ENCODE measurements at places on chromosomes 4 and X.

- DNase-seq, result peak; percentile 73
These were observed 1.4 kb downstream of the HAND2 start for GRCh38 chr4:173528378-173529321.

DNA sequence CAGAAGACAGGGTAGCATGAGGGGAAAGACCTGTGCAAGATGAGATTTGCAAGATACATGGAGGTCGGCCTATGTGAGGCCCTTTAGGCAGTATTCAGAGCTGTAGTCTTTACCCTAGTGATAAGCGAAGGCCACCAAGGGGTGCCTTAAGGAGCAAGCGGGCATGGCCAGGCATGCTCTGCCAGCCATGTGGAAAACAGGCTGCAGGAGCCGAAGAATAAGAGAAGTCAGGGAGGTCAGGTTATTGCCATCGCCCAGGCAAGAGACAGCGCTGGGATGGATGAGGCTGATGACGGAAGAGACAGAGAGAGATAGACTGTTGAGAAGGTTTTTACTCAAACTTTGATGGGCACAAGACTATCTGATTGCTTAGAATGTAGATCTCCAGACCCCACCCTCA is 7.0 kb upstream of the FATE1 start:
- DNase-seq, result no peak

DNA sequence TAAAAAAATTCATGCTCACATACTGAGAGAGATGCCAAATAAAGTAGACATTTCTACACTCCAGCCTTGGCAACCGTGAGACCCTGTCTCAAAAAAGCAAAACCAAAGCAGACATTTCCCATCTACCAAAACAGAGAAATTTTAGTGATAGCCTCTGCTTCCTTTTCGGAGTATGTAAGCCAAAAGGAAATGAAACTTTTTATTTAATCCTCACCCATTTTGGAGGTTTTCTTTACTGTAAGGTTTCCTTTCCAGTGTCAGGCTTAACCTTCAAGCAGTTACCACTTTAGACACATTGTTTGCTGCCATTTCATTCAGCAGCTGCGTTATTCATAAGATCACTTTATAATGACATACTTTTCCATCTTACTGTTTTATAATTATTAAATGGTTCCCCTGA is 15.9 kb downstream of the ADD1 start:
- no peak for DNase-seq

- no peak for DNase-seq
These were observed 454.2 kb downstream of the NLGN4X start for GRCh38 chrX:5774446-5774845.

DNA sequence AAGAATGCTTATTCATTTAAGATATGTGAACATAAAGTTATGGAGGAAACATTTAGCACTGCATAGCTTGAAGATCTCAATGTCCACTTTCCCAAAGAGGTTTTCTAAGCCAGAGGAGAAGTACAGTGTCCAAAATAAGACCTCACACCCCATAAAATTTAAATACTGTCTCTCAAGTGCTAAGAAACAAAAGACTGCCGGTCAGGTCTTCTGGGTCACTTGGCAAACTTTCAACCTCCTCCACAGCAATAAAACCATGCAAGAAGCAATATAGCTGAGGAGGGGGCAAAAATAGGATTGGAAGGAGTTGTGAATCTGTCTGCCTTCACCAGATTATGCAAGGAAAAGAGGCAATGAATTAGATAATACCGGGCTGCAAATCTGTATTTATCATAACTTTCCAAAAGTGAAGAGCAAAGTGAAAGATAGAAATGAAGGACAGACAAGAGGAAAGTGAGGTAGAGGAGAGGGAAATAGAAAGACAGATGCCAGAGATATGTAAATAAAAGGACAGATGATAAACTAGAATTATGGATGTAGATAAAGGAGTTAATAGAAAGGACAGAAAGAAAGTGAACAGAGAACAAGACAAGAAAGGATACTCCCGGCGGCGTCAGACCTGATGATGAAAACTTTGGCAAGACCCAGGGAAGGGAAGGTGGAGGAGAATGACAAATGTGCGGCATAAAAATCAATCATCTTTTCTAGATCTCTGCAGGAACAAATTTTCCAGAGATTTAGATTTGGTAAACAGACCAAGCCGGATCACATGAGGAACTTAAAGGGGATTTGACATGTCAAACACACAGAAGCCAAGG is 152.7 kb upstream of the FAM241A start:
- DNase-seq, result peak; percentile 21

DNA sequence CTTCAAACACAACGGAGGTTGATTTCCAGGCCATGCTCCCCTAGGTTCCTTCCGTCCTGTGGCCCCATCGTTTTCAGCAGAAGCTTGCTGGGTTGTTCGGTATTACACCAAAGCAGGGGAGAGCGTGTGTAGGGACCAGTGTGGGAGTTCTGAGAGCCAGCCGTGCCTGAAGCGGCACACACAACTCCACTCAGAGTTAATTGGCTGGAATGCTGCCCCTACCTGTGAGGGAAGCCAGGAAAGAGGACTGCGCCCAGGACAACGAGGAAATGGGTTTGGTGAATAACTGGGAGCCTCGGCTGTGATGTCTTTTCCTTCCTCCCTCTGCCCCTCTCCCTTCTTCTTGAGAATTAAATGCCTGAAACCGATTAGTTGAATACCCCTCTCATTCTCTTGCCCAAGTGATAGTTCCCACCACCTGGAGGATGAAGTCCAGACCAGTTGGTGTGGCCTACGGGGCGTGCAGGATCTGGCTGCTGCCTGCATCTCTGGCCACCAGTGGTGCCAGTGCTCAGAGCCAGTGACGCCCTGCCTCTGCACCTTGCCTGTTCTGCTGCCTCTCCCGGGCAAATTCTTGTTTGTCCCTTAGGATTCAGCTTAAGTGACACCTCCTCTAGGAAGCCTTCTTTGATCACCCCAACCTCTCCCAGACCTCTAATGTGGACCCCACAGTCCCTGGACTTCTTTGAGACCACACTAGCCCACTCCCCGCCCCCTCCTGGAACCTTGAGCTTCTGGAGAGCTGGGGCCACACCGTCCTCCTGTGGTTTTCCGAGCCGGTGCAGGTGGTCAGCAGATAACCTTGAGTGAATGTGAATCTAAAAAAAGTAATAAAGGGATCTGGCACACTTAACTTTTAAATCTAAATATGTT is 33.6 kb downstream of the TBC1D14 start:
- DNase-seq, result no peak

GRCh38 chrX:112678831-112679230 is 907 bp downstream of the LHFPL1 start:
- DNase-seq, result no peak

DNA sequence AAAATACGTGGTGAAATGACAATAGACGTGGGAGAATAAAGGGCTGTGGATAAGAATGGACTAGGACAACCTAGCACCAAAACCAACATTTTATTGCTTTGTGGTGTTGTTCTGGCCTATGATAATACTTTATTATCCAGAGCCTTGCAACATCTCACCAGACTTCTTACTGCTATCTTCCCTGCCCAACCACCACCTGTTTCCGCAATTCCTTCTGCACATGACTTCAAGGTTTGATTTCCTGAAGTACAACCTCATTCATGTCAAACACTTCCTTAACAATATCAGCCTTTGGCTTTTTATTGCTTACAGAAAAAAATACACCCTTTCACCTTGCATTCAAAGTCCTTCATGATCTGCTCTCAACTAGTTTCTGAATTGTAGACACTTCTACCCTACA is 84.8 kb downstream of the RTL3 start:
- no peak for DNase-seq

- DNase-seq, result no peak
These were observed 180.7 kb upstream of the ZFP42 start for GRCh38 chr4:187814737-187815465.

DNA sequence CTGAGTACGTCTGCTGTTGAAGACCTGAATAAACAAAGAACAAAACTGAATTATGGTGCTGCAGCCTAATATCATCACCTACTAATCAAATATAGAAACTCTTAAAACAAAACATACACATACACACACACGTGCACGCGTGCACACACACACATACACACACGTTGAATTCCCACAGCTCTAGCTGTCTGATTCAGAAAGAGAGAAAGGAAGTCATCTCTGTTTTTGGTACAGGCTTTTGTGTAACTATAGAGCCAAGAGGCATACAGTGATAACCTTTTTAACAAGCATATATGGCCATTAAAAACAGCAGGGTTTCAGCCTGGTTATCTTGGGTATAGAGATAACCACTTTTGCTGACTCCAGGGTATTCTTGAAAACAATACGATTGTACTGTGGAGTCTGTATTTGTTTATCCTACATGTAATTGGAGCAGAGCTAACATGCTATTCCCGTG is 823.2 kb downstream of the CCSER1 start:
- peak; percentile 33 for DNase-seq

GRCh38 chrX:13014111-13015096 is 30.0 kb downstream of the FAM9C start:
- DNase-seq, result peak; percentile 78

DNA sequence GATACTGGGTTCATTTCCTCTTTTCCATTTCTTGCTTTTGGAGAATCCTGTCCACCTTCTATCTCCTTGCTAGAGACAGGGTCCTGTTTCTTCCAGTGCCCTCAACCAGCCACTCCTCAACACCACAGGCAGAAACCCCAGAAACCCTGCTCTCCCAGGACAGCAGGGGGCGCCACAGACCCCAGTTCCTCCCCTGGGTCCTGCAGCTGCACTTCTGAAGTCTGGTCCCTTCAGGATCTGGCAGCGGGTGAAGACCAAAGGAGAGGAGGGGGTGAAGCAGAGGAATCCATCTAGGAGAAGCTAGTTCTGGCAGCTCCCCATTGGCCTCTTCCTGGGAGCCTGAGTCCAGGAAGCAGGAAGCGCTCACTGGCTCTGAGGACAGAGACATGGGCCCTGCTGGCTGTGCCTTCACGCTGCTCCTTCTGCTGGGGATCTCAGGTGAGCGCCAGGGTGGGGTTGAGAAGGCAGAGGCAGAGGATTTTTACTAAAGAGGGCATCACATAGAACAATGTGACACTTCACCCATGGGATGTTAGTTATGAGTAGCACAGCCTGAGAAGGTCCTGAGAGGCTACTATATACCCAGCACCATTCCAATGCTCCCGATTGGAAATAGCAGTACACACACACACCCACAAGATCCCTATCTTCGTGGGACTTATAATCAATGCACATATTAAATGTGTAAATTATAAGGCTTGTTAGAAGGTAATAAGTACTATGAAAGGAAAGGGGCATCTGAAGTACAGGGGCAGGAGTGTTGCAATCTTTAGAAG is at the start of gene PRSS48:
PRSS48 (plus strand) TSS at position 375 of the 776 bp plus-strand sequence; CDS start at position 387, 12 bp downstream.
- DNase-seq, result peak; percentile 40

DNA sequence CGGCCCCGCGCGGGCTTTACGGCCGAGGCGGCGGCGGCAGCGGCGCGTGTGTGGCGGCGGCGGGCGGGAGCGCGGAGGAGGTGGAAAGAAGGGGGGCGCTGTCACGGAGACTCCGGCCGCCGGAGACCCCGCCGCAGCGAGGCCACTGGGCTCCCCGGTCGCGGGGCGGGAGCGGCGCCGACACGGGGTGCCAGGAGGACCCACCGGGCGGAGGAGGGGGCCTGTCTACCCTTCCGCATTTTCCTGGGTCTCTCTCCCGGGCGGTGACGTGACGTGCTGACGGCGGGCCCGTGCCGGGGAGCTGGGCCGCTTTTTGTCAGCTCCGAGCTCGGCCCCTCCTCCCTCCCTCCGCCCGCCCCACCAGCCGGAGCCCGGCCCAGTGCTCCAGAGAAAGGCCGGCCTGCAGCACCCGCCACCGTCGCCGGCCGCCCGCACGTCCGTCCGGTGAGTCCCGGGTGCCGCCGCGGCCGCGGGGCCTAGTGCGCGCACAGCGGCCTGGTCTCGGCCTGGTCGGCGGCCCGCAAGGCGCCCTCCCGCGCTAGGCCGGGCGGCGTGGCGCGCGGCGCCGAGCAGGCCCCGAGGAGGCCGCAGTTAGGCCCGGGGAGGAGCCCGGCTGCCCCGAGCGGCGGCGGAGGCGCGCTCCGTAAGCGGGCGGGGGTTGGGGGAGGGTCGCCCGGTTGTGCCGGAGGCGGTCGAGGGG is at the start of gene ZFX:
ZFX (plus strand) TSS at position 379 of the 700 bp plus-strand sequence. CDS start 23,014 bp downstream, outside the sequence.
- peak; percentile 44 for DNase-seq

DNA sequence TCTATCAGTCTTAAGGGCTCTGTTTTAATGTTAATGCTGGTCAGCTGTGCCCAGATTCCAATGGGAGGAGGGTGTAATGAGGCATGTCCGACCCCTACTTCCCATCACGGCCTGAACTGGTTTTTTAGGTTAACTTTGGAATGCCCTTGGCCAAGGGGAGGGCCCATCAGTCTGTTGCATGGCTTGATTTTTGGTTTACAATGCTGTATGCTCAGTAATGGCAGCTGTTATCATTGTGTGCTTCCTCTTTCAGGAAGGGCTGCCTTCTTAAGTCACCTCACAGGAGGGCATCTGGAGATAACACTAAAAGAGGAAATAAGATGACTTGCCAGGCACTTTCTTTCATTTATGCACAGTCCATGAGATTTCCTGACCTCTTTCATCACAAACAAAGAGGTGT is 36.3 kb downstream of the ATXN3L start:
- DNase-seq, result peak; percentile 27

DNA sequence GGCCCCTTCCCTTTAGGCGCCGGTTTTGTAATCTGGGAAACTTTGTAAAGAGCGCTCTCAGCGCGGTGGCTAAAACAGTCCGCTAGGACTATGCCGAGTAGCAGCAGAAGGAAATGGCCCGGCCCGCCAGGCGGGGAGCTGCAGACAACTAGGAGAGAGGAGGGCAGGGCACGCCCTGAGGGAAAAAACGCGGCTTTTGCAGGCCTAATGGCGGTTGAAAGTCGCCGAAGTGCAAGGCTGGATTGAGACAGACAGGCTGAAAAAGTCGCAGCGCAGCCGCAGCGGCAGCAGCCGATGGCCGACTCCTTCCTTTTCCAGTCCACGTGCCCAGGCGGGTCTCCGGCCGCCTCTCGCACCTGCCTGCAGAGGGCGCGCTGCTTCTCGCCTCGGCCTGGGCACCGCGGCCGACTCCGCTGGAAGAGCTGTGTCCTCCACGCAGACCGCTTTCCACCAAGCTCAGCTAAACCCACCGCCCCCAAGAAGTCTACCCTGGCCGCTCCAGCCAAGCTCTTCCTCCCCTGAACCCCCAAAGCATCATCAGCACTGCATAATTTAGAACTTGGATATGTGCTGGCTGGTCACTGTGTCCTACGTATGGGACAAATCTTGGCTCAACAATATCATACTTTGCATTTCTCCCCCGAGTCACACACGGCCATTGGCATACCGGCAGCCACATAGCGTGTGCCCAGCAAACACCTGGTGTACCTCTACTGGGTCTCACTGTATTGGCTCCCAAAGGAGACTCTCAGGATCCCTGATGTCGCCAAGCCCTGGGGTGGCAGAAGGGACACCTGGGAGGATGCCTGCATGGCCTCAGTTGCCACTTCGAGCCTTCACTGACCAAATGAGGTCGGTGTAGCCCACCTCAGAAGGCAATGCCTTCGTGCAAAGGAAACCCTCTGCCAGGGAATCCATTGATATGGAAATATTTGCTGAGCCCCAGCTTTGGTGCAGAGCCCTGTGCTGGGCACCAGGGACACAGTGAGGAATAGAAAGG is 14.5 kb downstream of the SLC25A5 start:
- peak; percentile 31 for DNase-seq

DNA sequence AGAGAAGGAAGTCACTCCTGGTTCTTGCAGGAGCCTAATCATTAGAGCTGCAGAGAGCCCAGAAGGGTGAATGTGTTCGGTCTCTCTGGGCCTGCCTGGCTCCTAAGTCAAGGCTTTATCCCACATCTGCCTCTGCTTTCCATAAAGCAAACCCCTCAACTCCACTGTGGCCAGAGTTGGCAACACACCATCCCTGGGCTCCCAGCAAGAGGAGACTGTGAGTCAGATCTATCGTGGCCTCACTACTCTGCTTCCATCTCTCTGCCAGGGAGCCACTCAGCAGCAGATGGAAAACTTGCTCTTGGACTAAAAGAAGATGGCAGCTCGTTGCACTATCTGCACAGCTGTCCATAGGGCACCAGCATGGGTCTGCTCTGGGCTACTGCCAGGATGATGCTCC is 348.2 kb downstream of the FBXW7 start:
- DNase-seq, result no peak

Measured in amniotic epithelial cell (primary cell).